ENCODE measurements at places on chromosomes 3 and 15.

DNA sequence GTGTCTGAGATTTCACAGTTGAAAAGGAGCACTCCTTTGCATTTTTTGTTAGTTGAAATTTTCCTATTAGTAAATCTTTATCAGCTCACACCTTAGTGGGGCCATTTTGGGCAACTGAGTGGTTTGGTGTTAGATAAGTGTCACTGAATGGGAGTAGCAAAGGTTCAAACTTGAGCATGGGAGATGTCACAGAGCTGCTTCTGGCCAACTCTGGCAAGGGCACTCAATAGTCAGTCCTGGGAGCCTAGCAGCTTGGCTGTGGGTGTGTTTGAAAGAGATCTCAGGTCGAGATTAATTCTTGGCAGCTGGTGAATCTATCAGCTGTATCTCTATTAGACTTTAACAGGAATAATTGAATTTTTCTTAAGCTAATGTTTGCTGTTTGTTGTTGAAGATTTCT, 579.3 kb downstream of the EDEM1 start:
- no peak for DNase-seq

- DNase-seq: no peak
Measured at GRCh38 chr3:179970746-179971145, 66.0 kb downstream of the PEX5L start.

DNA sequence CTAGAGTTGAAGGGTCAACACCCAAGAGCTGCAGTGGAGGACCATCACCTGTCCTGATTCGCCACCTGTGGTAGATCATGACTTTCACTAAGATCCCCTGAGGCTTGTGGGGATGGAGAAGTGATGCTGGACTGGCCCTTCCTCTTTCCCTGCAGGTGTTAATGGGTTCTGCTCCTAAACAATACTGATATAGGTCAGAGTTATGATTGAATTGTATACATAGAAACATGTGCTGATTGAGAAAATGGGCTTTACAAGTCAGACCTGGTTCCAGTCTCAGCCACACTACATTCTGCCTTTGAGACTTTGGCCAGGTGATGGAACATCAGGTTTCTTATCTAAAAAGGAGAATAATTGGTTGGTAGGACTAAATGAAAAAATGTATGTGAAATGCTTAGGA, 418.9 kb upstream of the TPRG1 start:
- no peak for DNase-seq

DNA sequence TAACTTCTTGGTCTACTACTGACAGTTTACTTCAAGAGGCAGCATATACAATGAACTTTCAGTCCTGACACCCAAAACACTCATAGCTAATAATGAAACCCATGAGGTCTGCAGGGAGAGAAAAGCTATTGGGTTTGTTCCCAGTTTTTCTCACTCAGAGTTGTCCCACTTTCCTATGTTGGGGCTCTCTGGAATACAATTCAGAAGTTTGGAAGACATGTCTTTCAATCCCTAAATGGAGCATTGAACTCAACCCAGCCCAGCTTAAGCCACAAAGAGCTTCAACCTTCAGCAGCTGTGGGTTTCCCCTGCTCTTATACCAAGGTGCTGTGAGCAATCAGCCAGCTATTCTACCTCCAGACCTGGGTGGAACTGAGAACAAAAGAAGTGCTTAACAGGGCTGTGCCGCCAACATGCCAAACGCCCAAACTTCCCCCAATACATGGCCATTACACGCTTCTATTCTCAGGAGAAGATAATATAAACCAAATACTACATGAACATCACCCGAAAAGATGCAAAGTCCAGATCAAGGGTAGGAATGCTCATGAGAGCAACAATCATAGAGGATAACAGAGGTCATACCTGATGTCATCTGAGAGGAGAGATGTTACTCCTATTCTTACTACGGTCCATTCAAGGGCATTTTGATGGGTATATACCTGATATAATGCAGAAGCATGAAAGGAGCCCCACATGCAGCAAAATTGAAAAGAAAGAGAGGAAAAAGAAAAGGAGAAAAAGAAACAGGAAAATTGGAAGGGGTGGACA, 131.2 kb upstream of the TGFBR2 start:
- no peak for DNase-seq

DNA sequence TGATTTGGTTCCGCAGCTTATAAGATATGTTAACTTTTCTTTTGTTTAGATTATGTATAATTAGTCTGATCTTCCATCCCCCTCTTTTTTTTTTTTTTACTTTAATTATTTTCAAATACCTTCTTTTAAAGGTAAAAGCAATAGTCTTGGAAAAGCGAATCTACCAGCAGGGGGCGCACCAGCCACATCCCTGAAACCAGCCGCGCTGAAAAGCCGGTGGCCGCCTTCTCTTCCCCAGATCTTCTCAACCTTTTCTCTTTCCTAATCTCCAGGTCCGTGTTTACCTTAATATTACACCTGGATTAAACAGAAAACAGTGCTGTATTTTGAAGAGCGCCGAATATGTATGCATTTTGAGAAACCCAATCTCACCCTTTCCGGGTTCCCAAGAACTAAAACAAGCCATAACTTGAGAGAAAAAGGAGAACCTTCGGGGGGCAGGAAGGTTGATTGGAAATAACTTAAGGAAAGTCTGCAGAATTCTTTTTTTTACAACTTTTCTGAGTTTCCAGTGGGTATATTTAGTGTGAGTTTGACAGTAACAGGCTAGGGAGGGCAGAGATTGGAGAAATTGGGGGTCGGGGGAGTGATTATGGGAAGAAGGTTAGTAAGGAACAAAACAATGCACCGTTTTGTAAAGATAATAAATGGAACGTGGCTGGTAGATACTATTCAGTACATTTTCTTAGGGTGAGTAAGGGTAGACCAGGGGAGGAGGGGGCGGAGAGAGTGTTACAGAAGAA, 2.0 kb upstream of the SOX2 start:
- DNase-seq: peak; percentile 48

- no peak for DNase-seq
Measured at GRCh38 chr3:140545197-140545596, 132.7 kb upstream of the TRIM42 start.

GRCh38 chr3:61562721-61563312, 1.4 kb downstream of the PTPRG start:
- no peak for DNase-seq

GRCh38 chr3:170553788-170554757, 31.8 kb downstream of the SLC7A14 start:
- no peak for DNase-seq

DNA sequence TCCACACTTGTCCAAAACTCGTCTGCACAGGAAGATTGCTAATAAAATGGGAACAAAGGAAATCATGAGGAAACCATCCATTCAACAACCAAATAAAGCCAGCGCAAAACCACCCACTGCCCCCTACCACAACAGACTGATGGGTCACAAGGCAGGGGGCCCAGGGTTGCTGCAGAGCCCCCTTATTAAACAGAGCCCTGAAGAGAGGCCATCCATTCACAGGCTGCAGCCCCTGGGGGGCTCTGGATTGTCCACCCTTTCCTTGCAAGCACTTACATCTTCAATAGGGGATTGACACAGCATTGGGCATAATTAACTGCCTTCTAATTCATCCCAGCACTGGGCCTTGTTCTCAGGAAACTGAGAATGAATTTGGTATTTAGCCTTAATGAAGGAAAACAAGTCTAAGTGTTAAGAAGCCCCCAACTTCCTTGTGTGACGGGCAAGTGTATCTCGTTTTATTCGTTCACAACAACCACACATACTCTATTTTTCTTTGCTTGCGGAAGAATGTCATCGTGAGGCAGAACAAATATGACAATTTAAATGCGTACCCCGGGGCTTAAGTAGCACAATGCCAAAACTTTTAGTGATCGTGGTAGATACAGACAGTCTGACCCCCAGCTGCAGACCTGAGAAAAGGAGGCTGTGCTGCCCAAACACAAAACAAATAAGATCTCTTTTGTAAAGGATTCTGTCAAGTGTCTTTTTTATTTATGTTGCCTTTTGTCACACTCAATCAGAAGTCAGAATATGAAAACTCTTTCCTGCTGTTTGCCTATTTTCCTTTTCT, 144.0 kb downstream of the SEMA6D start:
- no peak for DNase-seq

- no peak for DNase-seq
Measured at GRCh38 chr3:171775943-171776342, 34.3 kb downstream of the PLD1 start.

- DNase-seq: no peak
Measured at GRCh38 chr3:142459929-142460328, 12.1 kb upstream of the XRN1 start.

GRCh38 chr15:71811752-71812735, 1.7 kb downstream of the NR2E3 start:
- no peak for DNase-seq

- no peak for DNase-seq
Measured at GRCh38 chr3:120741320-120741719, 996 bp downstream of the RABL3 start.
